ENCODE measurements at places on chromosomes 5 and 9.

- DNase-seq: no peak
Measured at GRCh38 chr9:135484460-135485277, 5.1 kb downstream of the PPP1R26 start.

- DNase-seq: no peak
Measured at GRCh38 chr5:73031839-73032238, 76.0 kb downstream of the FCHO2 start.

DNA sequence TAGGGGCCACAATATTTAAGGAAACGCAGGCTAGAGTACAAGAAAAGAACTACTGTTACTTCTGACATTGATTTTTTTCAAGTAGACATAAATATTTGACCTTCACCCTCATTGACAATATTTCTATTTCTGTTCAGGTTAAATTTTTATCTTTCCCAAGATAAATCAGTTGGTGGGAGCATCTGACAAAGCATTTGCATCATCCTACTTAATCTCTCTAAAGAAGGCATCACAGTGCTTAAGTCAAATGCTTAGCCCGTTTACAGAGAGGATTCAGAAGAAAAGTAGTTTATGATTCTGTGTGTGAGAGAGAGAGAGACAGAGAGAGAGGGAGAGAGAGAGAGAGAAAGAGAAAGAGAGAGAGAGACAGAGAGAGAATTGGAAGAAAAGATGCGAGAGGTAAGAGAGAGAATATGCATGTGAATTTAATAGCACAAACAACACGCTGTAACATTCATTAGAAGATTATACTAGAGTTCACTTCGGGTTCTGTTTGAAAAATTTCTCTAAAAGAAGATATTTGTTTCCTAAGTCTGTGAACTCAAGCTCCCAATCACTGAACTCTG is 1093.3 kb upstream of the CDH6 start:
- no peak for DNase-seq

GRCh38 chr5:74482990-74483389 is 157.5 kb downstream of the ENC1 start:
- no peak for DNase-seq

- no peak for DNase-seq
Measured at GRCh38 chr5:96818125-96818788, 10.5 kb upstream of the ERAP1 start.

DNA sequence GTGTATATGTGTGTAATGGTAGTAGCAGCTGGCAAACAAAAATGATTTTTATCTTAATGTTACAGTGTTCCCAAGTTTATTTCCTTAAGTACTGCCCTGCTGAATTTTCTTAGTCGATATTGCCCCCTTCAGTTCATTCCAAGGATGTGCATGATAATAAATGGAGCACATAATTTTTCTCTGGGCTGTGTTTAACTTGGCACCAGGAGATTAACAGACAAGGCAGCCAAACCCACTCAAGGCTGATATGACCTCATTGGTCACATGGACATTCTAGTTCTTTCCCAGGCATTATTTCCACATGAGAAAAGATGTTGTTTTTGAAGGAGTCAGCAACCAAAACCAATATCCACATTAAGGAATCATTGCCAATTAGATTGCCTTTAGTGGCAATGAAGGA is 61.8 kb downstream of the COX7C start:
- DNase-seq: no peak

DNA sequence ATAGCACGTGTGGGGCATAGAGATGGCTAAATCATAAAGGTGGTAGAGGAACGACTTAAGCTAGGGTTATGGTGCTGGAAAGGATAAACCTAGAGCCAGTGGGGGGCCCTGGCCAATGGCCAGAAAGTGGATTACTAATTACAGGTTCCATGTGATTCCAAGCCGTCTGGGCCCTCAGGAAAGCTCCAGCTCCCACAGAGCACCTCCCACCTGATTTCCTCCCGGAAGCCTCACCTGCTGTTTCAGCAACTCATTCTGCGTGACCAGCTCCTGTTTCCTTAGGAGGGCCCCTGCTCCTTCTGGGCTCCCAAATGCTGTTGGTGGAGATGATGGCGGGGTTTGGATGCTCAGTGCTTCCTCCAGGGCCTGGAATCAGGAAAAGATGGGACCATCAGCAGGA is 16.2 kb downstream of the GPX3 start:
- no peak for DNase-seq

DNA sequence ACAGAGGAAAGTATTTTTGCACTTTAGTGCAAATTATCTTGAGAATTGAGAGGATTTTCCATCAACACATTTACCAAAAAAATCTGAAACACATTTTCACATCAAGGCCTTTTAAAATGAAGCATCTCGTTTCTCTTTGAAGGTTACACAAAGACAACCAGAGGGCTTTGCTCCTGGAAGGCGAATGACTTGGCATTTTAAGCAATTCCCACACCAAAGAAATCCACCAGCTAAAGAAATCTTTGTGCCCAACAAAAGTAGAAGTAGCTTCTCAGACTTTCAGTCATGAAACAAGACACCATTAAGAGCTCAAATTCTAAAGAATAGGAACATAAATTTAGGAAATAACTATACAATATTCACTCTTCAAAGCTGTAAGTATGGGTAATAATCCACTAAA is 59.9 kb downstream of the HABP4 start:
- no peak for DNase-seq

GRCh38 chr5:109450129-109450877 is 40.5 kb upstream of the PJA2 start:
- DNase-seq: no peak

DNA sequence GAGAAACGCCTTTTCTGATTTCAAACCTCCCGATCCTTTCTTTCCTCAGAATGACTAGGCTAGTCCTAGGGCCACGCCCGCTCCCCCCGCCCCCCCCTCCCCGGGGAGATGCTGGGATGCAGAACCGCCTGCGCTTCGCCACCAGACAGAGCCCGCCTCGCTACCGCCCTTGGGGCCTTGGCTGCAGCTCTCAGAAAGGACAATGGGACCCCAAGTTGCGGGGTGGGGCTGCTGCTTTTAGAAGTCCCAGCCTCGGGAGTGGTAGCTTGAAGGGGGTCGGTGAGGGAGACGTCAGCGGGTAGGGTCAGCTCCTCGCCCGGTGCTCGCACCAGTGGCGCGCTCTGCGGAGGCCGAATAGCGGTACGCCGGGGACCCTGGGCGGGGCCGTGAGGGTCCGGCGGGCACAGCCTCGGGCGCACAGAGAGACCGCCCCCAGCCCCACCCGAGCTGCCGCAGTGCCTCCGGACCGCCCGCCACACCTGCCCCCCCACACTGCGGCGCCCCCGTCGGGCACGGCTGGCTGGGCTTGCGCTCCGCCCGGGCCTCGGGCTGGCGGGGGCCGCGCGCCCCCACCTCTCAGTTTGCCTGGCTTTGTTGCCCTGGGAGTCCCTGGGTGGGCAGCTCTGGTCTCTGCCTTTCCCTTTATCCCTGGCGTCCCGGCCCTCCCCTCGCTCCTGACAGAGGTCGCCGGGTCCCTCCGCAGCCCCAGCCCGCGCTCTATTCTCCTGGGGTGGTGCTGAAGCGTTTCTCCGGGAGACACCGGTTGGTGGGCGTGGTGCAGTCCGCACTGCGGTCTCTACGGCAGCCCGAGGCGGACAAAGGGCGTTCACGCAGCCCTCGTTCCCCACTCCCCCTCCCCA is 1.2 kb downstream of the MAP1B start:
- no peak for DNase-seq

DNA sequence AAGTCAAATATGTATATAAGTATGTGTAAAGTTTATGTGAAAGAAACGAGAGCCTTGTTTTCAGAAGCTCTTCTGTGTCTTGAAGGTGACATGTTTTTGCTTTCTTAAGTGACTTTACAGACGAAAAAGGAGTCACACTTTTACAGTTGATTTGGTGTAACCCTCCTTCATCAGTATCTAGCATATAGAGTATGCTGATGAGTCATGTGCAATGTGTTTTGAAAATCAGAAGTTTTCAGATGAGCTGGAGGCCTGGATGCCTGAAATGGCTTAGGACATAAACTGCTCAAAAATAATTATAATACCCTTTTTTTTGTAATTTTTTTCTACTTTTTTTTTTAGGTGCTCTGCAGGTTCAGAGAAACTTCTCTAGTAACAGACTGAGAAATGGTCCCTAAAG is 209.5 kb downstream of the CD180 start:
- DNase-seq: no peak

- DNase-seq: no peak
Measured at GRCh38 chr5:40501711-40502444, 177.8 kb upstream of the PTGER4 start.

- DNase-seq: no peak
Measured at GRCh38 chr9:89177944-89178829, at the start of gene SHC3. TSS of gene SHC3 (minus strand) at chr9:89178818. CDS start at chr9:89178460, 358 bp downstream.

DNA sequence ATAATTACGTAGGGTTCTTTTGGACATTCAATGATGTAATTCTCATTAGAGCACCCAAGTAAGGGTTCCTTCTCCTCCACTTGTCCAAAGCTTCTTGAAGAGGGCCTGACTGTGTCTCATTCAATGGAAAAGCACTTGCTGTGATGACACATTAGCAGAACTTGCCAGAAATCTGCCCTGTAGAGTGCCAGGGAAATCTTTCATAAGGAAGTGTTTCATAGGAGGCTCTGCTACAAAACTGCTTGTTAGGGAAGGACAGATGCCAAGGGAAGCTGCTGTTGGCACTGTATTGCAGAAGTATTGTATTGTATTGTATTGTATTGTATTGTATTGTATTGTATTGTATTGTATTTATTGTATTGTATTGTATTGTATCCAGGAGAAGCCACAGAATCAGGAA is 45.5 kb upstream of the MPDZ start:
- no peak for DNase-seq

DNA sequence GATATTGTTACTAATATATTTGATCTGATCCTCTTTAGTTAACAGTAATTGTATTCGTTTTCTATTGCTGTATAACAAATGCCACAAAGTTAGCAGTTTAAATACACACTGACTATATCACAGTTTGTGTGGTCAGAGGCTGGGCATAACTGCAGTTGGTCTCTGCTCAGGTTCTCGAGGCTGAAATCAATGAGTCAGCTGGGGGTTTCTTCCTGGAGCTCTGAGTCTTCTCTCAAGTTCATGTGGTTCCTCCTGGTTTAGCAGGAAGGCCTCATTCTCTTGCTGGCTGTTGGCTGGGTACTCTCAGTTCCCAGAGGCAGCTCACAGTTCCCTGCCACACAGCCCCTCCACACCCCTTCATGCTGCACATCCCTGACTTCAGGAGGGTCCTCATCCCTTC is 20.7 kb downstream of the COL23A1 start:
- DNase-seq: no peak

DNA sequence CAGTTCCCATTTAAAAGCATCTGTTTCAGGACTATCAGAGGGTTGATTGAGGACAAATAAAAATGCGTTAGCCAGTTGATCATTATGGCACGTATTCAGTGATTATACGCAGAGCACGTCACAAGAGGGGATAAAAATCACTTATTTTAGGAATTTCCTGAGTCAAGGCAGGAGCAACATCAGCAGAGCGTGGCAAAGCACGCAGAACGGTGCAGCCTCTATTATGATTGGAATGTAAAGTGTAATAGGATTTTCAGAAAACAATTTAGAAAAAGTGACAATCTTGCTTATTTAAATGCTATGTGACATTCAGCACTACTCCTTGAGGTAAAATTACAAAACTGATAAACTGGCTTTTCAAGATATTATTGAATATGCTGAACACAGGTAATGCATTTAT is 413.6 kb upstream of the DAP start:
- DNase-seq: no peak

GRCh38 chr9:551986-552929 is 289.2 kb upstream of the DMRT1 start:
- DNase-seq: no peak

- no peak for DNase-seq
Measured at GRCh38 chr9:100394816-100395215, 32.1 kb upstream of the MSANTD3 start.

DNA sequence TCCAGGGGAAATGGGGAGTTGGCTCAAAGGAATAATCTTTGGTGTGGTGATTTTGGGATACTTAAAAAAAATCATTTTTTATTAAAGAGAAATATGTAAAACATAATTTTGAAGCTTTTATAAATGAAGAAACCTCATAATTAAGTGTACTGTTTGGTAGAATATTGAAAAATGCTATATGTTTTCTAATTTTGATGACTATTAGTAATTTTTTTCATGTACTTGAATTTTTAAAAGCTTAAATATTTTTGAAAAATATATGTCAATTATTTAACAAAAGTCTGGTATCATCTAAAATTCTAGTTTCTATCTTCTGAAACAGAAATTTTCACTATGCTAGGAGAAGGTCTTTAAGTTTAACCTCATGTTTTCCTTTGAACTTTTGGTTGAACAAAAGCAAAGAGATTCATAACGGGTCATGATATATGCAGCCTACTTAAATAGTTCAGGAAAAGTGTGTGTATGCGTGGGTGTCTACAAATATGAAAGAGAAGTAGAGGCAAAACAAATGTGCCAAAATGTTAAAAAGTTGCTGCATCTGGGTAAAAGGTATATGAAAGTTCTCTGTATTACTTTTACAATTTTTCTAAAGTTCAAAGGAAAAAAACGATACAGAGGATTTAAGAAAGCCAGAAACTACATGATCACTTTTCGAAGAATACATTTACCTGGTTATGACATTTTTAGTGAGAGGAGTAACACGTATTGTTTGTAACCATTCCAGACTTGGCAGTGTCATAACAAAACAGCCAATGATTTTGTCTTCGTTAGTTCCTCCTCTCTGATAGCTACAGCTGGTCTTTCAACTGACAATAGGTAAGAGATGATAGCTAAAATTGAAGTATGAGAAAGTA is 117.3 kb upstream of the TNFAIP8 start:
- no peak for DNase-seq

- DNase-seq: no peak
Measured at GRCh38 chr9:89888677-89889076, 283.9 kb downstream of the GADD45G start.

DNA sequence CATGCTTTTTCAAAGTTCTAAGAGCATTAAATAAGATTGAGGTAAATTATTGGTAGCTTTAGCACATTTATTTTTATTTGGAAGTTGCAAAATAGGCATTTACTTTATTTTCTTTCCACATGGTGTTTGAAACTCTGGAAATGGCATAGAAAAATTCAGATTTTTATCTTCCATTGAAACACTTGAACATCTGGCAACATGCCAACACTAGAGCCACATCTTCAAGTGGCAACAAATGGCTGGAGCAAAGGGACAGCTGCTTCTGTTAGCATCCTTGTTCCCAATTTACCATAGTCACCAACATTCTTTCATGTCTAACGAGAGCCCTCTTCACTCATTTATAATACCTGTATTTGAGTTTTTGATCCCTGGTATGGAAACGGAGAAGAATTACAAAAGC is 539.9 kb downstream of the ZNF608 start:
- DNase-seq: no peak

- no peak for DNase-seq
Measured at GRCh38 chr5:78628270-78628992, 20.1 kb downstream of the LHFPL2 start.

DNA sequence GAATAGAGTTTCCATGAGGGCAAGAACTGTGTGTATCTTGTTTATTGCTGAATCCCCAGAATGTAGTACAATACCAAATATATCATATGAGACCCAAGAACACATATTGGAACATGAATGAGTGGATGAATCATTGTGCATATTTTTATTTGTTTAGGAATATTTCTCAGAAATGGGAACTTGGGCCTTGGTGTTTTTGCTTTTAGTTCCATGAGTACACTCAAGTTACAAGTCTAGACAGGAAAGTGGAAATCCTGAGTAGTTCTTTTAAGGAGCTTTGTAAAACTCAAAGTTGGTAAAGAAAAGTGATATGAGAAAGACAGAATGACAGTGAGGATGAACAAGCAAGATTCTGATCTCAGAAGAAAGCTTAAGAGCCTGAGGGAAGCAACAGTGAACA is 647.0 kb downstream of the EFNA5 start:
- DNase-seq: no peak

GRCh38 chr5:69416699-69417098 is 1.8 kb downstream of the MARVELD2 start:
- no peak for DNase-seq

GRCh38 chr5:41738710-41739354 is 131.4 kb downstream of the OXCT1 start:
- DNase-seq: no peak
